Umbilical cord (tissue), 2 donors: ENCODE measurements at places on chromosomes 2 and 18.

DNA sequence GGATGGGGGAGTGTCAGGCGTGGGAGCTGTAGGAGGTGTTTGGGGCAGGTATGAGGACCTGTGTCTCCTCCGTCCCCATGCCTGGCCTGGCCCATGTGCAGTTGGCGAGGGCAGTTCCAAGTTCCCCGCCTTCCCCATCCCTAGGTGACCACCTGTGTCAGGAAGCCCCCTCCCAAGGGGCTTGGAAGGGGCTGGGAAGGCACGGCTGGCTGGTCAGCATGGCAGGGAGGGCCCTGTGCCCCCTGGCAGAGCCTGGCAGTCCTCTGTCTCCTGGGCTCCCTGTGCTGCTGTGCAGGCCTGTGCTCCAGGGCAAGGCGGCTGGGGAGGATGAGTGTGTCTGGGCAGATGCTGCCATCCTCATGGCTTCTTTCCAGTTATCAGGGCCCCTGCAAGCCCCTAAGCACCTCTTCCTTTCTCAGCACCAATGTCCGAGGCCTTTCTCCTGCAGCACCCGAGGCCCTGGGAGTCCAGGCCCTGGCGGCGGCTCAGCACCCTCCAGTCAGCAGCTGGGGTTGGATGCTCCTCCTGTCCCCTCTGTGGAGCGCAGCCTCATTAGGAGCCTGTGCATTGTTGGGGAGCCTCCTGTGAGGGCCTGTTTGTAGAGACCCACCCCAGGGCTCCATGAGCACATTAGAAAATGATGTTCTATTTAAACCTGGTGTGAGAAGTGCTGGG lies 101.7 kb downstream of the FAM210A start:
- DNase-seq, result no peak

- DNase-seq, result peak; percentile 42
Observed at GRCh38 chr2:223762853-223763252, 74.5 kb downstream of the AP1S3 start.

- peak; percentile 41 for DNase-seq
Observed at GRCh38 chr2:70084973-70085710, 2.1 kb upstream of the PCBP1 start.

GRCh38 chr2:12034382-12034781 lies 287.9 kb downstream of the LPIN1 start:
- DNase-seq, result no peak

GRCh38 chr18:74880706-74881278 lies 283.1 kb downstream of the ZNF407 start:
- DNase-seq, result no peak

- no peak for DNase-seq
Observed at GRCh38 chr2:225156853-225157451, 114.7 kb upstream of the DOCK10 start.

DNA sequence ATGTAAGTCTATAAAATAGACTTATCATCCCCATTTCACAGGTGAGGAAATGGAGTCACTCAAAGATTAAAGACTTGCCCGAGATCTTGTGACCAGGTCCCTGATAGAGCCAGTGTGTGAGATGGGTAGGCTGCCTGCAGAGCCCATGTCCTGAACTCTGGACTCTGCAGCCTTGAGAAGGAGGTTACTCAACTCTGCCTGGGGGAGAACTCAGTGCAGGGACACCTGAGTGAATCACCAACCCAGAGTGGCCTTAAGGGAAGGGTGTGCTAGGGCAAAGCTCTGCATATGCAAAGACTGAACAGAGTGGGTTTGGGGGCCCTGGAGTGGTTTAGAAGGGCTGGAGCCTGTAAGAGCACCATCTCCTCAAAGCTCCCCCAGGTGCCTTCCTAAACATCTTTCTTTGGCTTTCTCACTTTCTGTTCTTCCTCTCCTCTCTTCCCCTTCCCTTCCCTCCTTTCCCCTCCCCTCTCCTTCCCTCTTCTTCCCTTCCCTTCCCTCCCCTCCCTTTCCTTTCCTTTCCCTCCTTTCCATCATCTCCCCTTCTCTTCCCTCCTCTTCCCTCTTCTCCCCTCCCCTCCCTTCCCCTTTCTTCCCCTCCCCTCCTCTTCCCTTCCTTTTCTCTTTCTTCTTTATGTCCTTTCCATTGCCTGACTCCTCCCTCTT lies 67.6 kb downstream of the CELF4 start:
- DNase-seq, result no peak

GRCh38 chr18:23629444-23629946 lies 33.2 kb downstream of the ANKRD29 start:
- DNase-seq, result no peak

GRCh38 chr18:58579561-58580047 lies 49.3 kb downstream of the ALPK2 start:
- DNase-seq, result peak; percentile 60

GRCh38 chr2:113173542-113174375 lies at the start of gene PSD4:
Gene PSD4, plus strand, starts transcription at chr2:113173971. Its CDS starts 8,486 bp downstream, at chr2:113182457.
- no peak for DNase-seq

DNA sequence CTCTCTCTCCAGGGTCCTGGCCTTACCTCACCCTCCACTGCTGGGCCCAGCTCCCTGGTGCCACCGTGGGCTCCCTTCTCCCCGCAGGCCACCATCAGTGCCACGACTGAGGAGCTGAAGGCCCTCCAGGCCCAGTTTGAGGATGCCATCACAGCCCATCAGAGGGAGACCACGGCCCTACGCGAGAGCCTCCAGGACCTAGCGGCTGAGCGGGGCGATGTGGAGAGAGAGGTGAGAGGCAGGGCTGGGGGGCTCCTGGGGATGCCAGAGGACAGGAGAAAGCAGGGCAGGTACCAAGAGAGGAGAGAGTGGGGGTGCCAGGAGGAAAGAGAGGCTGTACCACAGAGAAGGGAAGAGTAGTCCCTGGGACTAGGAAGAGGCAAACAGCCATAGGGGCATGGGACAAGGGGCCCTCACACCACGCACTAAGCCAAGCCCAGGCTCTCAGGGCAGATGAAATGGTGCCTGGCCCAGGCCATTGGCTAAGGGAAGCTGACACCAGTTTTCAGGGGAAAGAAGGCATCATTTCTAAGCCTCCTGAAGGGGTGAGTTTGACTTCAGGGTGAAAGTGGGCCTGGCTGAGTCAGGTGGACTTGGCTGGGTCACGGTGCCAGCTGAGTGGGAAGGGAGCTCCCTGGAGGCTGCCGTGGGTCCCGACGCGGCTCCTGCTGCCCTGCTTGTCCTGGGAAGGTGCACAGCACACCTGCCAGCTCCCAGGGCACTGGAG lies 39.0 kb upstream of the SNED1 start:
- DNase-seq, result no peak
